Fibroblast of the aortic adventitia (primary cell): ENCODE measurements at places on chromosomes 4 and X. TPM values are rescaled to one million over a fixed set of nuclear protein-coding genes. Genes with fewer than 3 reads are reported as not detected.
A peak's percentile ranks its signal among the peaks of the same experiment; 100 is the strongest.

The TNMD gene
- total RNA-seq = 0.90 TPM in 1 of 2 replicates, not detected in the other

- DNase-seq = no peak
Observed at GRCh38 chr4:35539404-35540055, 704.8 kb downstream of the ARAP2 start.

The RRH gene
- total RNA-seq = 0.09 TPM in 1 of 2 replicates, not detected in the other

DNA sequence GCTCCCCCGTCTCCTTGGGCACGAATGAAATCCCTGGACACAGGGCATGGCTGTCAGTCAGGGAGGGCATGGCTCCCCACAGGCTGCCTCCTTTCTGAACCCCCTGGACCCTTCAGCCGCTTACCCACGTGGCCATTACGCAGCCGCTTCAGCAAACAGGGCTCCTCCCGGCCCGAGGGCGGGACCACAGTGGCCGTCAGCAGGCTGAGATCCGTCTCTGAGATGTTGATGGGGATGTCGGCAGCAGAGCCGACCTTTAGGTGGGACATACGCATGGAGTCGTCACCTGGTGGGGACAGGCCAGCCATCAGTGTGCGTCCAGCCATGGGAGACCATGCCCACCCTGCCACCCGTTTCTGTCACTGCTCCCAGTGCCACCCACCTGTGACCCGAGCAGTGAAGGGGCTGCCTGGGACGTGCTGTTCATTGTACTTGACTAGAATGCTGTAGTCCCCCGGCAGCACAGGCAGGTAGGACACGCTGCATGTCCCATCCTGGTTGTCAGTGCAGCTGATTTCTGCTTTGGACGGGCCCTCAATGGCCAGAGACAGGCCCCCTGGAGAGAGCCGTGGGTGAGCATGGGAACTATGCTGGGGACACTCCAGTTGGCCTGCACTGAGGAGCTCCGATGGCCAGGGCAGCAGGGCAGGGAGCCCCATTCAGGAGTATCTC lies 21.1 kb downstream of the FLNA start:
- DNase-seq = no peak

DNA sequence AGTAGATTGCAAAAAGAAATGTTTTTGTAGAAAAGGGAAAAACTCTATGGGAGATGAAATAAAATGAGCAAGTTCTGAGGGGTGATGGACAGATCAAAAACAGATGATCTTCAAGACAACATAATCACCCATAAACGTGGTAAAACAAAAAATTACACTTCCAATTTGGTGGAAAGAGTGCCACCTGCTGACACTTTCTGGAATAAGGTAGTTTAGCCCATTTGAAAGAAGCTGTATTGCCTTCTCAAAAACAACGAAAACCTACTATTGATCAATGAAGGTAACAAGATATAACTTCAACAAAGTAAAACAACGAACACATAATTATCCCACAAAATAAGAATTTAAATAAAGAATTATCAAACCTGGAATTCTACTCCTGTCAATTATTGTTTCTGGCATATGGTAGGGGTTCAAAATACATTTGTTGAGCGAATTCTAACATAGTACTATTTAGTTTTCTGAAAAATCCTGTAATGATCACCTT lies 2.5 kb downstream of the COQ2 start:
- DNase-seq = peak; percentile 80

DNA sequence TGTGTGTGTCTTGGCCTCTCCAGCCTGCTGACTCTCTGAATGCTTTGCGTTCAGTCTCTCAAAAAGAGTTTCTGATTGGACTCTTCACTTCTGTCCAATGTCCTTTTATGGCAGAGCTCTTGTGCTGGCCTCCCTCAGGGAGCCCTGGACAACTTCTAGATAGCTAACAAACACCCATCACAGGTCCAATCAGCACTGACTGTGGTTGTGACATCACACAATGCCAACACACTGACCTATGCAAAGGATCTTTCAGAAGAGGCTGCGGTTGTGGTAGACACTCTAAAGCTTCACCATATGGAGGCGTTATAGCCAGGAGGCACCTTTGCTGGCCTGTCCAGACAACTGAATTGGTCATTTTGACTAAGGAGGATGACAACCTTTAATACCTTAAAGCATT lies 53.8 kb upstream of the LSM6 start:
- DNase-seq = no peak

The SNCA gene
- 2.3 TPM in 1 of 2 replicates, not detected in the other for total RNA-seq

DNA sequence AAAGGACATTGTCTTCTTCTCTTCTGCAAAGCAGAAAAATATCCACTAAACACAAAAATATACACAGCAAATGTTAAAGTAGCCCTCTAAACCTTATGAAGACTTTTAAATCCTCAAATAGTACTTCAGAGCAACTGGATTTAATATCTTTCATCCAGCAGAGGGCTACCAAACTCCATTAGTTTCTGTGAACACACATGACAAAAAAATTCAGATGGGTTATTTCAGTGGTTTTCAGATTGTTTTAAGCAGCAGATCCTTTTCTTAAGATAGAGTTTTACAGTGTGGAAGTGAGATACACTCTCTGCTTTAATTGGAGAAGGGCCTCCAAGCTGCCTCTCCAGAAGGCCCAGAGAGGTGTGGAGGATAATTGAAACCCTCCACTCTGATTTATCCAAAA lies 56.7 kb downstream of the ANK2 start:
- peak; percentile 77 for DNase-seq

The SPANXN4 gene
- total RNA-seq = not detected in 2 replicates

DNA sequence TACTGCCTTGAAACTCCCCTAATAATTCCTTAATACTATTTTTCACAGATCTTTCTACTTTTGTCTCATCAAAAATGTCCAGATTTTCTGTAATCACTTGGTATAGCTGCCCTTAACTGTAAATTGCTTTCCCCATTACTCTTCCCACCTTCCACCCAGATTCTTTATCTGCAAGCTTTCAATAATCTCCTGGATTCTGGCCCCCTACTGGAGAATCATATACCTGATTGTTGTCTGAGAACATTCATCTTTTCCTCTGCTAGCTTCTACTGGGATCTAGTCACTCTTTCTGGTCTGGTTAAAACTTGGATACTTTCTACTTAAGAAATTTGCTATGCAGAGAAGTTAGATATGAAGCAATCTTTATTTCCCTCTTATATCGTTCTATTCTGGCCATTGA lies 552.6 kb downstream of the PCDH19 start:
- no peak for DNase-seq

The SMIM31 gene
- not detected in 2 replicates for total RNA-seq

DNA sequence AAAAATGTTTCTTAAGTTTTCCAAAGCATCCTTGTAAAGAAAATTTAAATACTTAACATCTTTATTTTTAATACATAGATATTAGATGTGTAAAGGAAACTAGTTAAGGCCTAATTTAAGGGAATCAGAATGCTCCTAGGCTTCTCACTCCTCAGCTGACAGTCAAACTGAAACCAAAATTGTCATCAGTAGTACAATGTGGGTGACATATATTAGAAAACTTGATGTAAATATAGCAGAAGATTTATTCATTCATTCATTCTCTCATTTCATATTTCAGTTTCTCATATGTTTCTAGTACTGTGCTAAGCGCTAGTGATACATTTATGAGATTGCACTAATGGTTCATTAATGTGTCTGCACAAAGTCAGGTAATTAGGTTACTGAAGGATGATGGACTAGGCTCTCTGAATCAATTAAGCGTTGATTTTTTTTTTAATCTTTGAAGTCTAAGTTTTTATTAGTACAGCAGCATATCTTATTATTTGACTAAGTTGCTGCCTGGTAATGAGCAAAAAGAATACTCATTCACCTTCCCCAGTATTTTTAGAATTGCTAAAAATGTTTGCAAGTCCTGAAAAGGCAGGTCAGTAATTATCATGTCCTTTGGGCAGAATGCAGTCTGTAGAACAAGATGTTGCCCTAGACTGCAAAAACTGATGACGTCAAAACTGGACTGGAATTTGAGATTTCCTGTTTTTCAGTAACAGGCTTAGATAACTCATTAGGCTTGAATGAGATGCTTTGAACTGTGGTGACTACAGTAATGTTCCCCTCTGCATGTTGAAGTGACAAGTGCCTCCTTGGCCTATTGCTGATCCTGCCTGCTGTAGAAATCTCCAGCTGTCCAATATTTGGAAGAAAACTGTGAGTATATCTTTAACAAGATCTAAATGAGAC lies 128.7 kb downstream of the ARHGAP24 start:
- DNase-seq = peak; percentile 19

The GPR50 gene
- not detected in 2 replicates for total RNA-seq

DNA sequence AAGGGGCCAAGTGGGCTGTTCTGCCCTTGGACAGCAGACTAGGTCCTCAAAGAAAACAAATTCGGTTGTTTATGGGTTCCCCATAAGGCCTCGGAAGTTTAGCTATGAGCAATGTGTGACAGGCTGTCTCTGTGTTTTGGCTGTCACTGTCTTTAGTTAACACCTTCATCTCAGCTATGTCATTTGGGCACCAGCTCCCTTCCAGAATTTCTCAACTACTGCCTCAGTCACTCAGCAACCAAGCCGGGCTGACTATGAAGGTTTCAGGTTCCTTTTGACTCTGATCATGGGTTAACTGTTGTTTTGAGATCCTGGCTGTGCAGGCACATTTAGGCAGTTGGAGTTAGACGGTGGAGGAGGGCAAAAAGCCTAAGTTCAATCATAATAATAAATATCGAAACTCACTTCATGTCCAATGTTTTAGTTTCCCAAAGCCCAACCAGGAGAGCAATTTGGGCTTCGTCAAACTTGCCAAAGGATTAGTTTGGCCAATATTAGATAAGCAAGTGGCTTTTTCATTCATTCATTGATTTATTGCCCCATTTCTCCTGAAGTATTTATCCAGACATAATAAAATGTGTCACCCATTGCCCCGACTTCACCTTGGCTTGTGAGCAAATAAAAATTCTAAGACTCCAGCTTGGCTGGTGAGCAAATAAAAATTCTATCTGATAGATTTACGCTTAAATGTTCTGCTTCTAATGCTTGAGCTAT lies 9.1 kb upstream of the PAGE1 start:
- no peak for DNase-seq

The CENPVL2 gene
- total RNA-seq = 0.41 TPM in 1 of 2 replicates, not detected in the other

- DNase-seq = no peak
Observed at GRCh38 chrX:39974270-39974669, 123.5 kb downstream of the BCOR start.

DNA sequence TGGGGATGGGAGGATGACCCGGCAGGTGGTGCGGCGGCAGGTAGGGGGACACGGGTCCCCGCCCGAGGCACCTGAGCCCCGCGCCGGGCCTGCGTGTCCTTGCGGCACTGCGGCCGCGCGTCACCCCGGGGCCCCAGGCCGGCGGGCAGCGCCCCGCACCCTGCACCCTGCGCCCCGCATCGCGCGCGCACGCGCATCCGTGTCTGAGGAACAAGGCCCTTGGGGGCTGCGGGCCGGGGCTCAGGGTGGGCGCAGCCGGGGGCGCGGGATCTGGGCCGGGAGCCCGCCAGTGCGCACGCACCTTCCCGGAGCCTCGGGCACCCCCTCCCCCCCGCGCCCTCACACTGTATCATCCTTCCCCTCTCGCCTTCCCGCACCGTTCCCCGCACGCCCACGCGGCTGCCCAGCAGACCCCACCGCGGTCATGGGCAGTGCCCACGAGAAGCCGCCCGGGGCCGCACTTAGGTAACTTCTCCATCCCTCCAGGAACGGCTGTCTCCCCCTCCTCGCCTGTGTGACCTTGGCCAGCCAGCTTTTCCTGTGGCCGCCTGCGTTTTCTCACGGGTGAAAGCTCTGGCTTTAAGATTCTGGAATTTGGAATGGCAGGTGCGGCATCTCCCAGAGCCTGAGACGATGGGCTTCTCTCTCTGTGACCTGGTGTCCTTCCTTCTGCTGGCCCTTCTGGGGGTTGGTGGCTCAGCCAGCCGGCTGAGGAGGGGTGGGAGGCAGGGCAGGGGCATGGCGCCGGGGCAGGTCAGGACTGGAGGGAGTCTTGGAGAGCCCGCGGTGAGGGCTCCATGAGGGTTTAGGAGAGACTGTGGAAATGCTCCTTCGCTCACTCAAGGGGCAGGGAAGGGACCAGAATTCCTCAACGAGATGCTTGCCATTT lies 748 bp downstream of the ATP2B3 start:
- no peak for DNase-seq

DNA sequence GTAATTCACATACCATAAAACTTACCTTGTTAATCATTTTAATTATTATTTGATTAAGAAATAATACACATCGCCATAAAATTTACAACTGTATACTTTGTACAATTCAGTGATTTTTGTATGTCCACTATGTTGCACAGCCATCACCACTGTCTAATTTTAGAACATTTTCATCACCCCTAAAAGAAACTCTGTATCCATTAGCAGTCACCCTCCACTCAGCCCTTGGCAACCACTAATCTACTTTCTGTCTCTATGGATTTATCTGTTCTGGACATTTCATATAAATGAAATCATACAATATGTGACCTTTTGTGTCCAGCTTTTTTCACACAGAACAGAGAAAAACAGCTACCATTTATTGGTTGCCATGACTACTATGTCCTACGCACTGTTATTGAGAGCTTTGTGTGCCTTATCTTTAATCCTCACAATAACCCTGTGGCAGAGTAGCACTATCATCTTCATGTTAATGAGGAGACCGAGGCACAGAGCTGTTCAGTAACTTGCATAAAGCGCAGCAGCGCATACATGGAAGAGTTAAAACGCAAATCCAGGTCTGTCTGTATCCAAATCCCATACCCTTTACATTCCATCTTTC lies 64.6 kb upstream of the PAGE1 start:
- DNase-seq = no peak
